CD4-positive, alpha-beta T cell treated with Interleukin-6 for 4 hours (primary cell): ENCODE measurements at places on chromosomes 4 and X.
A peak's percentile ranks its signal among the peaks of the same experiment; 100 is the strongest.

GRCh38 chrX:150690126-150690525 lies 3.1 kb upstream of the MTMR1 start:
- no peak for DNase-seq

GRCh38 chr4:29066861-29067260 lies 1653.3 kb upstream of the PCDH7 start:
- DNase-seq: no peak

DNA sequence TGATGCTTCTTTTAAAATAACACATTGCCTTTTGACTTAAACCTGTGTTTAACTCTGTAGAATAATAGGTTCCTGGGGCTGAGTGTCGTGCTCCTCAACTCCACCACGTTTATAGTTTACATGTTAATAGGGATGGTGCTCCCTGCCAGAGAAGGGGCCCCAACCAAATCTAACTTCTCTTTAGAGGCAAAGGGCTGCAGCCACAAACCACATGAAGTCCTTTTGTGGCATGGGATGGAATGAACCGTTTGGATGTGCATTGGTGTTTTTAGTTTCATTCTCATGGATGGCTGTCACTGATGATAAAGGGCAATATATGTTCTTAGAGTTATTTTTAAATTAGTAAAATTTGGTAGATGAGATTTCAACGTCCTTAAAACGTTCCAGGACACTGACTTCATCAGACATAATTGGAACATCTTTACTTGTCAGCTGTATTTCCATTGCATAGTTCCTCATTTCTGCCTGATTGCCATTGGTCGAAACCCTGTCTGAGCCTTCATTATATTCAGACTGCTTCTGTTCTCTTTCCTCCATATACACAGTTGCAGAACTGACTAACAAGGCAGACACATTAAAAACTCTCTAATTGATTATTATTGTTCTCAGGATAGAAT lies 60.4 kb upstream of the HPF1 start:
- no peak for DNase-seq

DNA sequence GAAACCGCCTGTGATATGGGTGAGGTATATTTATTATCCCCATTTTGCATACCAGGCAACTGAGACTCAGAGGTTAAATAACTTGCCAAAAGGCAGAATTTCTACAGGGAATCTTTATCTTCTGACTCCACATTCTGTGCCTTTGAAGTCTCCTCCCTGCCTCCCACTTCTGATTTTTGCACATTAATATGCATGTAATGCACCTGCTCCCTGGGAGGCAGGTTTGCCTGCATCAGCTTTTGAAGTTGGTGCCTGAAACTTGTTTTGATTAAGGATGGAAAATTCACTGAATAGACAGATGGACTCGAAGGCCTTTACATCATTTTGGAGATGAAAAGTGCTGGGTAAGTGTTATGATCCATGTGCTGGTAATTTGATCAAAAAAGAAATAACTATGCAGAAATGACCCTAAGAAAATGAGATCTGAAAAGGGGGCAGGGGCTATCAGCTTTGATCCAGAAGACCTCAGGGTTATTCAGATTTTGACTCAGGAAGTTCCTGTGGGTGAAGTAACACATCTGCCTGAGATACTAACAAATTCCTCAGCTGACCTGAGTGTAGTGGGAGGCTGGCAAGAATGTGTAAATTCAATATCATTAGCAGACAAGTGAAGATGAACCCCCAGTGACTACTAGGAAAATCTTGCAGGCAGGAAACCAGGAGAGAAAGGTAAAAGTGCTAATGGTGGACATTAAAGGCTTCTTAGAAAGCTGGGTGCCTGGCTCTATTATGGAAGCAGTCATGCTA lies 167.5 kb upstream of the BOD1L1 start:
- DNase-seq: no peak

DNA sequence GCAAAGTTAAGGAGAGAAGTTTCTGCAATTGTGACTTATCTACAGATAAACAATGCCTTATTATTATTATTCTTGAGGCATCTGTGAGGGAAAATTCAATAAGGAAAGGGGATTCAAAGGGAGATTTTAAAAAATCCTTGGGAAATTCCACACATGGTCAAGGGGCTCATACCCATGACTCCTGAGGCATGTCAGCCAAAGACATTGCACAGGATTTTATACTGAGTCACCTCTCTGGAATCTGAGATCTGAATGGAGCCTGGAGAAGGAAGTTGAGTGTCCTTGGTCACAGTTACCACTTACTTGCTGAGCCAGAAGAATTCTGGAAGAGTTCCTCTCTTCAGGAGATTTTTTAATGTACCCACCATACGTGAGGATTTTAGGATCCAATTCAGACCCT lies 14.4 kb upstream of the CXCL8 start:
- no peak for DNase-seq

DNA sequence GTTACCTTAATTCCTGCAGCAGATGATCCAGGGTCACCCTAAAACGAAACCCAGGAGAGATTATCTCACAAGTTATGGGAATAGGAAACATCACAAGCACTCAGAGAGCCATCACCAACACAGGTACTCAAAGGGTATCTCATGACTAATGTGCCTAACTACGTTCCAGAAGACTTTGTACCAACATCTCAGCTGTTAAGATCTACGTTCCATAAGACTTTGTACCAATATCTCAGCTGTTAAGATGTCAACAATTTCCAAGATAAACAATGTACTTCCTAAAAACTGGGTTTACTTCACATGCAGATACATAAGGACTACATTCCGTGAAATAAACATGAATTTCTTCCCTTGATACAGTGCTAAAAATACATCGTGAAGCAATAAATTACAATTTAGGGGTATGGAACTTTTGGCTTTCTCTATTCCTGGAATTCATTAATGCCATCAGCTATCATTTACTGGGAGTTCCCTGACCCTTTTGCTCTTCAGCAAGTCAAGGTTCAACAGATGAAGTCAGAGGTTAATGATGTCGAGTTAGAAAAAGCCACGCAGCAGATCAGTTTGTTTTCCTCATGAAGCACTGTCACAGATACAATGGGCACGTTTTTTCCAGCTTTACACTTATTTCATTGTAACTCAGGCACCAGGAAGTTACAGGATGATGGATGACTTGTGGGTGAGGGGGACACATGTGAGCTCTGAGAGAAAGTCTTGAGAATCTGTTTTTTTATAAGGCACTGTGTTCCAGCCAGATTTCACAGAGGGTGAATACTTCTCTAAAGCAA lies 127.0 kb upstream of the ETNPPL start:
- no peak for DNase-seq

DNA sequence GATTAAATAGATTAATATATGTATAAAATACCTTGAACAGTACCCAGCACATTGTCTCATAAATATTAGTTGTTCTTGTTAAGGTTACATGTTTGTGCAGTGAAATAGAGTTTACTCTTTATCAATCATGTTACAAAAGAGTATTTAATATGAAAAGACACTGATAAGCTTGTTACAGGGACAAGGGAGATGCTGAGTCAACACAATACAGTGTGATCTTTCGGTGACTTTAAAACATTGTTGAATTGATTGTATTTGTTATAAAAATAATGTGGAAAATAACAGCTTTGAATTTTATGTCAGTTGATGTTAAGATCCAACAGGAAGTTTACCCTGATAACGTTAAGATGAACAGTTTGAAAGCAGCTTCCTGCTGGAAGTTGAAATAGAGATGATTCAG lies 1.4 kb upstream of the WDR13 start:
- no peak for DNase-seq

DNA sequence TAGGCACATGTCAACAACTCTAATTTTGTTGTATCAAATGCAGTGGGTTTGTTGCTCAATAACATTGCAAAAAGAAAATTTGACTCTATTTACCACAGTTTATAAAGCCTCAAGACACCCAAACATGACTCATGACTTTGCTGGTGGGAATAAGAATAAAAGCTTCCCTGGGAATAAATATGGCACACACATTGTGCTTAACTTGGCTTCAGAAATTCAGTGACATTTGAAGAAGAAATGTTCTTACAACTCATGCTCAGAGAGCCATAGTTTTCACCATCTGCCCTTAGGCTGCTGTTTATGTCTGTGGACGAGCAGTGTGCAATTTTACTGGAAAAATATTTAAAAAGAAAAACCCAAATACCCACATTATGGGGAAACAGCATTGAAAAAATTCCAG lies 60.9 kb downstream of the SPATA18 start:
- no peak for DNase-seq

DNA sequence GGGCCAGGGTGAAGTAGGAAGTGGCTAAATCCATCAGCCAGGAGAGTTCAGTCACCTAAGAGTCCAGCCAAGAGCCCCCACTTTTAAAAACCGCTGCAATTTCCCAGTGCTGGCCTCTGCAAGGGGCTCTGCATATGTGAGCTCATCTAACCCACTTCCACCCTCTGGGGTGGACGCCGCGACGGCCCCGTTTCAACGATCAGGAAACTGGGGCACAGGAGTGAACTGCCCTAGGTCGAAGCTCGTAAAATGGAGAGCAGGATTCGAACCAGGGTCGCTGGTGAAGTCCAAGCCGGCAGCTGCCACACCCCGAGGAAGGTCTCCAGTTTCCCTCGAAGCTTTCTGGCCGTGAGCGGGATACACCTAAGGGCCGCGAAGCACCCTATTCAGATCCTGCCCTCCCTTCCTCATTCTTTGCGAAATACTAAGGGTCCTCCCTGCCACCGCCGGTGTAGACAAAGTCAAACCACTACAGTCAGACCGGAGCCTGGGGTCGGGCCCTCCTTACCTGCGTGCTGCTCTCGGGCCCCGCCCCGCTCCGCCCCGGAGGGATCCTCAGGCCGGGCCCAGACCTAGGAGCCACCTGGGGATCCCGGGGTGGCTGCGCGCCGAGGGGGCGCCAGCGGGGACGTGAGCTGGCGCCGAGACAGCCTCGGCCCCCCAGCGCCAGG lies 446 bp downstream of the EVC2 start:
- DNase-seq: peak; percentile 15
